SW480 (cell line): ENCODE measurements at places on chromosomes 3 and 15.

DNA sequence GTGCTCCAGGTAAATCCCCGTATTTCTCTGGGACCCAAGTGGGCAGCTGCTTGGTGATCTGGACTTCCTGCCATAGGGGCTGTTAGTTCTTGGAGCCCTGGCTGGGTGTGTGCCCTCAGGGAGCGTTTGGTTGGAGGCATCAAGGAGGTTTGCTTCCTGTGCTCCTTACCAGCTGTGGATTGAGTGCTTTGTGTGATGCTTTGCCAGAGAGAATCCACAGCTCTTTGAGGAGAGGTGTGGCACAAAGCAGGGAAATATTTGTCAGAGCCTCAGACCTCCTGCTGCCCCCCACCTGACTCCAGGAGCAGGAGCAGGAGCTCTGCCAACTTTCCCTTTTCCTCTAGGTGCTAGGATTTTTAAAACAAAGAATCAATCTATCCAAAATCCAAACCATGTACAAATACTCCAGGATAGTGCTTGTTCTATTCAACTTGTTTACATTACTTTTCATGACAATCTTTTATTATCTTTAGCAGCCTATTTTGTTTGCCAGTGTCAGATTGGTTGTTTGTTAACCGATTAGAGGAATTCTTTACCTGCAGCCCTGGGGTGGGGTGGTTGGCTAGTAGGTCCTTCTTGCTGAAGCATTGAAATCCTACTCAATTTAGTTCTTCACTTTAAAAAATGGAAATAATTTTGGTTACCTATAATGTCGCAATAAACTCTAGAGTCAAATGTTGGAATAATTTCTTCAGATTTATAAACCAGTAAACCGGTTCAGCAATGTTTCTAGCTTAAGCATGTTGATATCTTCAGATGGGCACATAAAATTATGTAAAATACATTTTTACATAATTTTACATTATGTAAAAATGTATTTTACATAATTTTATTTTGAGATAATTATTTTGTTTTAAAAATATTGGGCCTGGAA lies 2.5 kb downstream of the CTDSPL start:
- peak; percentile 60 for DNase-seq

- DNase-seq, result no peak
Observed at GRCh38 chr3:134652886-134653630, 2.2 kb upstream of the KY start.

- DNase-seq, result no peak
Observed at GRCh38 chr3:5251196-5251583, 63.7 kb downstream of the EDEM1 start.

GRCh38 chr15:80484333-80484864 lies 80.2 kb downstream of the ARNT2 start:
- DNase-seq, result no peak

- DNase-seq, result no peak
Observed at GRCh38 chr3:182802413-182803390, 9.4 kb downstream of the ATP11B start.

DNA sequence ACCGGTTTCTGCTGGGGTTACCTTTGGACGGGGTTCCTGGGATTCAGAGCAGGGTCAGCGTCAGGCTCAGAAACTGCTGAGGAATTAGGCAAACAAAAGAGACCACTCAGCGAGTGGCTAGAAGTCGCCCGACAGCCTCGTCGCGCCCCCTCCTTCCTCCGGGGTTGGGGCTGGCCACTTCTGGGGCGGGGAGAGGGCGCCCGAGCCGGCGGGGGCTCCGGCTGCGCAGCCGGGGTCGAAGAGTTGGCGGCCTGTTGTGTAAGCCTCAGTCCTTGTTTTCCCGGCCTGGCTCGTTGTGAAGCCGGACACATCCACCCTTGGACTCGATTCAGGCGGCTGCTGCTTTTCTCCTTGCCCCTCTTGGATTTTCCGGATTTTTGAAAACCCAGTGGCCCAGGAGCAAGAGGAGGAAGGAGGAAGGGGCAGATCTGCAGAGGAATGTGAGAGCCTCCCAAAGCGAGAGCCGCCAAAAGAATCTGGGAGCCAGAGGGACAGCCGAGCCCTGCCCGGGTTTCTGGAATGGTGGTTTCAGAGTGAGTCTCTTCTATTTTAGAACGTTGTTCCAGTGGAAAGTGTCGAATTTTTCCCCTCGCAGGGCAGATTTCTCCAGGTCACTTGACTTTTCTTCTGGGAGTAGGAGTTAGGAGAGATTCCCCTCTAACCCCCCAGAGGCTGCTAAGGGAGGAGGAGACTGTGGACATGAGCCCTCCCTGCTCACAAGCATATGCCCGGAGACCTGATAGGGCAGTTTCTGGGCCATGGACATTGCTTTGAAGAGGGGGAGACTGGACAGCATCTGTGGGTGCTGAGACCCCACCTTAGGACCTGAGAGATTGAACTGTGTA lies 666 bp downstream of the SNX33 start:
- DNase-seq, result no peak

- DNase-seq, result no peak
Observed at GRCh38 chr3:194161131-194162045, 25.4 kb downstream of the HES1 start.

- DNase-seq, result no peak
Observed at GRCh38 chr15:41183581-41183980, 47.0 kb downstream of the EXD1 start.

- DNase-seq, result no peak
Observed at GRCh38 chr3:188876370-188876769, 295.4 kb upstream of the TPRG1 start.

GRCh38 chr15:99169769-99170311 lies 65.0 kb downstream of the SYNM start:
- DNase-seq, result no peak

- no peak for DNase-seq
Observed at GRCh38 chr3:122612696-122613095, 35.2 kb downstream of the PARP15 start.

- DNase-seq, result peak; percentile 61
Observed at GRCh38 chr3:137121704-137122314, 164.0 kb downstream of the IL20RB start.

DNA sequence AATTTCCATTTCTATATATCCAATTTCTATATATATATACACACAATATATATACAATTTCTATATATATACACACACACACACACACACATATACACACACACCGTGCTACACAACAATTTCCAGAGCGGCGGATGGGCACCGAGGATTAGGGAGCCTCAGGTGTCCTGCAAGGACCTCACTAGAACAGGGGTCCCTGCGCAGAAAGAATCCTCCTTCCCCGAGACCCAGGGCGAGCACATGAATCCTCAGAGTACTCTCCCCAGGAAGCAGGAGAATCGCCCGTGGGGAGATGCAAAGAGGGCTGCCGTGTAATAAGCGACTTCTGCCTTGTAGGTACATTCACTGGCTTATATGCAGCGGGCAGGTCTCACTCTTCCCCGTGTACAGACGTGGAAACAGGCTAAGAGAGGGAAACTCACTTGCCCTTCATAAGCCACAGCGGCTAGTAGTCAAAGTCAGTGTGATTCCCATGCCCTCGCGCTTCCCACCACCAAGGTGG lies 467 bp downstream of the PIF1 start:
- peak; percentile 36 for DNase-seq

DNA sequence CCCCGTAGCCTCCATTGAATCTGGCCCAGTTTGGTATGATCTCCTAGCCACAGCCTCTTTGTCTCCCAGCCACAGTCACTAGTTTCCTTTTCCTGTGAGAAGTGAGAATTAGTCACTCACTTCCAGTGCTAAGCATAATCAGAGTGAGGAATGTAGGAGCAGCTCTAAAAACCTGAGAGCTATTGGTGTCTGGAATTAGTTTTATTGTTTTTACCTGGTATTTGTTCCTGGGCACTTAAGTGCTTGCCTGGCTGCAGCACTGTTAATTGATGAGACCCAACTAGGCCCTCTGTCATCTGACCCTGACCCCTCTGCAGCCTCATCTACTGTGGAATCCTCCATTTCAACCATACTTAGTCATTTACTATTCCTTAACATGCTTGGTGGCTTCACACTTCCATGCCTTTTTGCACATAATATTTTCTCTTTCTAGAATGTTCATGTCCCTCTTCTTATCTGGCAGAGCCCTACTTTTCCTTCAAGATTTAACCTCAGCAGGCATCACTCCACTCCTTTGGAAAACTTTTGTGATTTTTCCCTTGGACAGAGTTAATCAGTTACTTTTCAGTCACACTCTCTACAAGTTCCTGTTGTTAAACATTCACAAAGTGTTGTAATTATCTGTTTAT lies 48.8 kb downstream of the PDE8A start:
- peak; percentile 48 for DNase-seq

DNA sequence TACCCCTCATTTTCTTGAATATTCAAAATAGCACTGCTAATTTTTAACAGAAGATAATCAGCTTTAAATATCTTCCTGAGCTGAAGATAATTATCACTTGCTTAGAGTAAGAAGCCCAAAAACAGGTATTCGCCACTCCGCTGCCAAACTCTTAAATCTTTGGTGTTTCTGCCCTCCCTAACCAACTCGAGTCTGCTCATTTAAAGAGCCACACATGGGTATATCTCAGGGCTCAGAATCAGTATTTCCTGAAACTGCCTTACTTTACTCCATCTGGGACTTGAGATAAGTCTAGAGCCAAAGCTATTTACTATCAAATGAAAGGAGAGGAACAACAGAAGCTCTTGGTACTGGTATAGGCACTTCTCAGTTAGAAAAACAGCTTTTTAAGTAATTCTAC lies 10.8 kb downstream of the PDCD10 start:
- DNase-seq, result no peak

GRCh38 chr3:11602886-11603527 lies 40.7 kb downstream of the VGLL4 start:
- DNase-seq, result no peak

- DNase-seq, result no peak
Observed at GRCh38 chr15:23566071-23566554, 639 bp downstream of the MKRN3 start.

GRCh38 chr3:8743021-8743601 lies 9.5 kb downstream of the CAV3 start:
- DNase-seq, result no peak

DNA sequence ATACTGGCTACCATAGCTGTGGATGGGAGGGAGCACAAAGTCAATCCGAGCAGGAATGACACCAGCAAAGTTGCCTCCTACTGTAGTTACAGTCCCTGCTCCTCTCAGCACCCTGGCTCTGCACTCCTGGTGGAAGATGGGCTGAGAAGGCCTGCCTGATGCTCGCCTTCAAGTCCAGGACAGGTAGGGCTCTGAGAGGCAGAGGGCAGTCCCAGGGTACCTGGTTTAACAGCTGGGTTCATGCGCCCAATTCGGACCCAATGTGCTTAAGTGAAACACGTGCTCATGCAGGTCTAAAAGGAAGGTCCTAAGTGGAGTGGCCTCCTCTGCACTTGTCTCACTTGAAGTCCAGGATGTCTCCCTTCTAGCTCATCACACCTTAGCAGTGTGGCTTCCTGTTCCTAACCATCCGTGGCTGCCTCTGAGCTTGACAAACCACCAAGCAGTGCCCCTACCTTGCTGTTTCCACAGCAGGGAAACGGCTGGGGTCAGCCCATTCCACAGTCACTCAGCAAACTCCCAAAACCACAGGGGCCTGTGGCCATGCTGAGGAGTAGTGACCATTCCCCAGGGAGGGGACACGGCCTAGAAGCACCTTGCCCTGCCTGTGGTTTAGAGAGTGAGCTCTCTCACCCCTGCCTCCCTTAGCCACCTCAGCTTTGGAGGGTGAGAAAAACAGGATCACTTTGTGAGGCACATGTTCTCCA lies 3.9 kb upstream of the MUSTN1 start:
- DNase-seq, result no peak

- peak; percentile 28 for DNase-seq
Observed at GRCh38 chr3:133410191-133410892, 10.5 kb downstream of the BFSP2 start.

GRCh38 chr3:144470666-144471065 lies 499.0 kb downstream of the DIPK2A start:
- no peak for DNase-seq

- DNase-seq, result peak; percentile 17
Observed at GRCh38 chr3:54987719-54988118, 59.9 kb upstream of the LRTM1 start.

GRCh38 chr3:65030847-65031463 lies 343.2 kb upstream of the ADAMTS9 start:
- DNase-seq, result peak; percentile 51

DNA sequence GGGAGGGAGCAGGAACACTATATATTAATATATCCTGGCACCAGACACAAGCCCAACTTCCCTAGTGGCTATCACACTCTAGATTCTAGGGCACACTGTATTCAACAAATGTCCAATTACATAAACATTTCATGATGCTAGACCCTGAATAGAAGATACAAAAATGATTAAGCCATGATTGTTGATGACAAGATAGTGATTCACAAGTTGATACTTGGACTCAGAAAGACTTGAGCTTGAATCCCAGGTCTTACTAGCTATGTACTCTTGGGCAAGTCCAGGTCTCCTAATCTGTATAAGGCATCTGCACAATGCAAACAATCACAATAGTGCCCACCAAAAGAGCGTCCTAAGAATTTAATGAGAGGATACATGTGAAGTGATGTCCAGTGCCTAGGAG lies 10.0 kb upstream of the SNTN start:
- DNase-seq, result no peak

DNA sequence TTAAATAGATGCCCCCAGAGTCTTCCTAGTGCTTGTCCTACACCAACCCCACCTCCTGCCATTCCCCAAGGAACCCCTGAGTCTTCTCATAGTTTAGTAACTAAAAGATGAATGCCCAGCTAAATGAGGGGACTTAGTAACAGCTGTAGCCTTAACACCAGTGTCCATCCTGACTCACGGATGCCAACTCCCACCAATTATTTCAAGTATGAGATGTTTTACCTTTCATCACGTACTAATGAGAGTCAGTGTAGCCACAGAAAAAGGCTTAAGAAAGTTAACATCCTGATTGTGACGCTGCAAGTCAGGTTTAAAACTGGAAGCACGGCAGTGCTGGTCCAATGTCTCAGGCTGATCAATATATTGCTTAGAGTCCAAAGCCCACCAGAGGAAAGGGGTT lies 109.9 kb downstream of the FMN1 start:
- no peak for DNase-seq

DNA sequence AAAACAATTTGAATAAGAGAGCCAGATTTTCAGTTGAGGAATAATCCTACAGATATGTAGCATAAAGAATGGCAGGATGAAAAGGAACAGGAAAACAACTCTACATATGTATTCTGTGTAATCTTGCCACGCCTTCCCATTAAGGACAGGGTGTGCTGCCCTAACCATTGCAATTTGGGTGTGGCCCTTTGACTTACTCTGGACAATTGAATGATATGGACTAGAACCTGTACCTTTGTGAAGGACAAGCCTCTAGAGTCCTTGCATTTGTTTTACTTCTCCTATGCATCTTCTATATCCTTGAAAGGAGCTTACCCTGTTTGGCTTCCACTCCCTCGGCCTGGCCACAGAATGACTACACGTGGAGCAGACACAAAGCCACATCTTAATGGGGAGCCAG lies 1261.6 kb upstream of the GBE1 start:
- peak; percentile 2 for DNase-seq

GRCh38 chr3:194086388-194087075 lies 49.4 kb upstream of the HES1 start:
- no peak for DNase-seq

GRCh38 chr3:48426401-48426909 lies 3.4 kb downstream of the PLXNB1 start:
- DNase-seq, result no peak
